ENCODE measurements at places on chromosomes 4 and X. TPM values are rescaled to one million over a fixed set of nuclear protein-coding genes. Genes with fewer than 3 reads are reported as not detected.

DNA sequence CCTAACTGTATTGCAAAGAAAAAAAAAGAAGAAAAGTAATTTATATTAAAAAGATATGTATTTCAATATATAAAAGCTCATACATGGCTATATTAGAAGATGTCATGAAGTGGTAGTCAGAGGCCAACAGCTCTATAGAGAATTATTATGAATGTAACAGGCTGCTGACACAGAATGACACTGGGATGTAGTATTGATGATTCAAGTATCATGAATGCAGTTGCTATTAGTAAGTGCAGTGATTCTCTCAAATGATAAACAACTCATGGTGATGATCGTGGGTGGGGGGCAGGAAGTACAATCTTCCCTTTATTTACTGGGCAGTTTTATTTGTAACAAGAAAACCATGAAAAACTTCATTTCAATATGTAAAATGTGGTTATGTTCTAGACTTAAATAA, 124.6 kb downstream of the COL4A6 start:
- no peak for DNase-seq

DNA sequence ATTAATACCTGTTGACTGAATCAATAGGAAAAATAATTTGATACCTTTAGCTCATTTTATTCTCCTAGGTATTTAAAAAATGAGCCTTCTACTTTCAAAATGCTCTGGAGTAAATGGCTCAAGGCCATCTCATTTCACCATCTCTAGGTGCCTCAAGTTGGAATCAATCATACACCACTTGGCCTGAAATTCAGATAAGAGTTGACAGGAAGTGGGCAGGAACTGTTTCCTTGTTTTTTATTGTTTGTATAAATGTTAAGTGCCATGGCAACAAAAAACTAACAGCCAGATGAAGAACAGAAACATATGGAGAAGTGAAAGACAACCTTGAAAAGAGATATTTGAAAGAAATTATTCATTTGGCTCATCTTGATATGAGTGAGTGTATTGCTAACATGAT, 12.4 kb downstream of the LIMCH1 start:
- DNase-seq: no peak

- no peak for DNase-seq
These were observed 302.0 kb downstream of the RAB28 start for GRCh38 chr4:13182133-13182532.

- DNase-seq: no peak
These were observed 33.4 kb downstream of the ADGRA3 start for GRCh38 chr4:22482250-22483127.

GRCh38 chr4:96955226-96955625, 1115.3 kb downstream of the PDHA2 start:
- DNase-seq: peak; percentile 59

DNA sequence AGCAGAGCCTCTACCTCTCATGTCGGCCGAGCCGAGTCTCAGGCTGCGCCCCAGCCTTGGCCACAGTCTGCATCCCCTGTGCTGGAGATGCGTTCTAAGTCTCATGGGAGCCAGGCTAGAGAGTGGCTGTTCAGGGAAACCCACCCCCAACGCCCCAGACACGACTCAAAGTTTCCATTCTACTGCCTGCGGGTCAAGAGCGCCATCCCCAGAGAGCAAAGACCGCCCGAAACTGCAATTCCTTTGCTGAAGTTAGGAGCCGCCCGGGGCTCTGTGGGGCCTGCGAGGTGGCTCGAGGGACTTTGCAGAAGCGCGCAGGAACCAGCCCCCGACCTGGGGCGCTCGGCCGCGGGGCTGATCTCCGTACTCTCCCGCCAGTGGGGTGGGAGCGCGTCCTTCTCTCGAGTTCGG, 10.0 kb upstream of the ELF4 start:
- DNase-seq: no peak

DNA sequence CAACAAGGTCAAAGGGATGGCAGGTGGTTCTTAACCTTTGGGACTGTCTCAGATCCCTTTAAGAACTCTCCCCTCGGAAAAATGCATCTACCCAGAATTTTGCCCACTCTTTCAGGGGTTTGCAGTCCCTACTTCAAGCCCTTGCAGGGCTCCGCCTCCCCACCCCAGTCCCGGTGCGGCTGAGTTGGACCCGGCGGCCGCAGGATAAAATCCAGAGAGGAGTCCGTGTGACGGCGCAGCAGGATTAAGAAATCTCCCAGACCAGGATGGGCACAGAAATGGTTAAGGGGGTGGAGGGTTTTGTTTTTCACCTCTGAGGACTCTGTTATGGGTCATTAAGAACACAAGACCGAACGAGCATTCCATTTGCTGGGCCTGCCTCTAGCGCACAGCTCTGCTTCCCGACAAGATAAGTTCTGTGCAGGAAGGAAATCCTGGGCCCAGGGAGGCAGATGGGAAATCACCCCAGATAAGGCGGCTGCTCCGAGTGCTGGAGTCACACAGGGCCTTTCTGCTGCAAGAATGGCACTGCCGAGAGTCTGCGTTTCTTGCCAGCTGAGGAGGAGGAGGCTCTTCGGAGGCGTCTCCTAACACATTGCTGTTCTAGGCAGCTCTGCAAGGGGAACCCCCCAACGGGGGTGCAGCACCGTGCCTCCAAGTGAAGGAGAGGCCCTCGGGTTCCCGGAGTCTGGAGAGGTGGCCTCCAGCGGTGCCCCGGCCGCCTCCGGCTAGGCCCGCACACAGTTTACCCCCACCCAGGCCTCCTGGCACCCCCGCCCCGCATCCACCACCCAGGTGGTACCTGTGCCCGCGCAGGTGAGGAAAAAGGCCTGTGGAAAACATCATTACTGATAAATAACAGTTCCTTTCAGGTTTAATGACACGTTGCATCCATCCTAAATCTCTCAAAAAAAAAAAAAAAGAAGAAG, 277.6 kb downstream of the BCOR start:
- DNase-seq: no peak

GRCh38 chrX:118745570-118745969, 18.2 kb downstream of the IL13RA1 start:
- DNase-seq: no peak

- DNase-seq: no peak
These were observed 2358.0 kb downstream of the ARAP2 start for GRCh38 chr4:33886356-33886755.

GRCh38 chr4:143986180-143986579, 33.0 kb downstream of the GYPB start:
- DNase-seq: no peak

DNA sequence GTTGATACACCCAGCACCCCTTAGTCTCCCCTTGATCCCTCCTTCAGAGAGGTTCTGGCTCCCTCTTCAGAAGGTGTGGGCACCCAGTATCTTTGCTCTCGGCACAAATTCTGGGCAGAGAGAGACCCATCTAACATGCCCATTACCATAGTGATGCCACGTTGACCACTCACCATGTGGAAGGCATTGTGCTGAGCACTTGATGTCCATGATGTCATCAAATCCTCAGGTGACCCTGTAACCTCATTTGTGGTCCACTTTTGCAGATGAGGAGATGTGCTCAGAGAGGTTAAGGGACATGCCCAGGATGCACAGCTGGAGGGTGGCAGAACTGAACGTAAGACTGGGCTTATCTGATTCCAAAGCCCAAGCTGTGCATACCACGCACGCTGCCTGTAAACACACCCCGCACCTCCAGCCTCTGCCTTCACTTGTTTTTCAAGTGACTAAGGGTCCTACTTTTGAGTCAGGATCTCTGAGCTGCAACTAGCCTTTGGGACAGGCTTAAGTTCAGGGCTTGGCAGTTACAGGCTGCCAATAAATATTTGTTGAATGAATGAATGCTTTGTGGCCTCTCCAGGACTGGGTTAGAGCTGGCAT, 55.2 kb downstream of the HTRA3 start:
- DNase-seq: no peak

The ANAPC10 gene
- total RNA-seq: 43.0 TPM

The RXFP1 gene
- total RNA-seq: 0.45 TPM

The RTL9 gene
- 0.82 TPM for total RNA-seq

- DNase-seq: peak; percentile 0
These were observed 65.3 kb upstream of the FAM120C start for GRCh38 chrX:54248309-54248708.

GRCh38 chrX:154469880-154470279, 9.2 kb downstream of the LAGE3 start:
- DNase-seq: no peak

DNA sequence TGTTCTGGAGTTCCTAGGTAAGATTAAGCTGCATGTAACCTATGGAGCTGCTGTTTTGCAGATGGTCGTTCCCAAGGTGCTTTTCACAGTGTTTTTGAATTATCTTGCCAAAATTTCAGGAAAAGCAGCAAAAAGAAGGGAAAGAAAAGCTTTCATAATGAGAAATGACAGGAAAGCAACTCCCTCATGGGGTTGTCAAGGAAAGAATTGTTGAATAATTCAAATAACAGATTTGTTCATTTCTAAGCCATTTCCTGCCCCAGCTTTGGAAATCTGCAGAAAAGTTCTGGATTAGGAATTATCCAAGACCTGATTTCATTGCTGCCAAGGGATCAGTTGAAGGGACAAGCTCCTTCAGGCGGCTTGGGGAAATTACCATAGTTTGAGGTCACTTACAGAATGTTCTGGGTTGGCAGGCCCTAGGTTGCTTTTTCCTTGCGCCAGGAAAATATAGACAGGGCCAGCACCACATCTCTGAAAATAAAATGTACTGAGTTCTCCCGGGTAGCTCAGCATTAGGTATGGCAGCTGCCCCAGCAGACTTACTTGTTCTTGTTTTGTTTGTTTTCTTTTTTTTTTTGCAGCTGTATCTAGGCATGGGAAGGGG, 354.7 kb downstream of the STIM2 start:
- DNase-seq: no peak

All from cerebellum (tissue), 4 donors.